ENCODE measurements at places on chromosomes 5 and 9.

GRCh38 chr9:71733176-71733575 lies 35.1 kb downstream of the CEMIP2 start:
- DNase-seq: no peak

- no peak for DNase-seq
Observed at GRCh38 chr5:123485275-123485674, 26.7 kb upstream of the CSNK1G3 start.

DNA sequence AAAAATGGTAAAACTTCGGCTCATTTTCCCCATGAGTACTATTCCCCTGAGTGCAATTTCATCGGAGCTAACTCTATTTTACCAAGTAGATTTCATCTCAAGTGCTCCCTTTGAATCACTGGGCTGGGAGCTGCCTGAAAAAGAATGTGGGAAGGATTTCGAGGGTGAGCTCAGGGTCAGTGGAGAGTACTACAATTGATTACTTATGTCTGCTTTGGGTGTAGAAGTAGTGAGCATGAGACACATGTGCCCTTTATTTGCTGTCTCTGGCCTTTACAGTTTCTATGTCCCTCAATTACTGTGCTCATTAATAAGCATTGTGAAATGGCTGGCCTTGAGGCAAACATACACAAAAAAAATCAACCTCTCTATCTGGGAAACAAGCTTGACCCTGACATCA lies 172.7 kb upstream of the RFX3 start:
- no peak for DNase-seq

GRCh38 chr9:2601785-2602378 lies 19.7 kb upstream of the VLDLR start:
- no peak for DNase-seq

- DNase-seq: no peak
Observed at GRCh38 chr5:178273665-178274541, 41.3 kb upstream of the PHYKPL start.

- peak; percentile 26 for DNase-seq
Observed at GRCh38 chr5:116068028-116068632, 16.7 kb upstream of the COMMD10 start.

GRCh38 chr5:53926026-53926425 lies 365.6 kb downstream of the NDUFS4 start:
- DNase-seq: no peak
